Stimulated activated CD4-positive, alpha-beta T cell treated with anti-CD3 and anti-CD28 coated beads, TNF-alpha, amount 100 ng/mL, for 4 hours (primary cell): ENCODE measurements at places on chromosomes 5 and 9.

DNA sequence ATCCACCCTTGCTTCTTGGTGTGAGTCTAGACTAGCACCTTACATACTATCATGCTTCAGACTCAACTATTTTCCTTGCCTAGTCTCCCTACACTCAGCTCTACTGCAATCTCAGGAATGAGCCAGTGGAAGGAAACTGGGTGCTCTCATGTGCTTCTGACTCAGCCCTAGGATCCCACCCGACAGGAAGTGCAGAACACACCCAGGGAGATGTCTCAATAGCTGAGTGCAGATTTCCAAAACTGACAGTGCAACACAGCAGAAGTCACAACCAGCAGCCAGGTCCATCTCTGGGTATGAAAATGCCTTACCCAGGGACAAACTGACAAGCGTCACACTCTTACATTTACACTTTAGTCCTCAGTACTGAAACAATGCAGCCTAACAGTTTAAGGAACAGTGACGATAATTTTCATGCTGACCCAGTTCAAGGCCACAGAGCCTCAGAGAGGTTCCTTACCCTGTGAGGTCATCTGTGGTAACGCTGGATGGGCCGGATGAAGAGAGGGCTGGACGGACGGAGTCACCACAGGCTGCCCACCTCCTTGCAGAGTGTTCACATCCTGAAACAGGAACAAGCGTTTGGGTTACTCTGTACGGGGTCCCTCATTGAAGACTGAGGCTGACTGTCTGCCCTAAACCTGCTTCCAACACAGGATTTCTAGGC is 33.0 kb downstream of the FKBP15 start:
- no peak for DNase-seq

GRCh38 chr5:61596265-61596664 is 264.2 kb downstream of the ZSWIM6 start:
- DNase-seq: no peak

GRCh38 chr5:134083517-134083916 is 31.0 kb upstream of the TCF7 start:
- no peak for DNase-seq

- no peak for DNase-seq
Observed at GRCh38 chr5:9265441-9266287, 280.2 kb downstream of the SEMA5A start.

DNA sequence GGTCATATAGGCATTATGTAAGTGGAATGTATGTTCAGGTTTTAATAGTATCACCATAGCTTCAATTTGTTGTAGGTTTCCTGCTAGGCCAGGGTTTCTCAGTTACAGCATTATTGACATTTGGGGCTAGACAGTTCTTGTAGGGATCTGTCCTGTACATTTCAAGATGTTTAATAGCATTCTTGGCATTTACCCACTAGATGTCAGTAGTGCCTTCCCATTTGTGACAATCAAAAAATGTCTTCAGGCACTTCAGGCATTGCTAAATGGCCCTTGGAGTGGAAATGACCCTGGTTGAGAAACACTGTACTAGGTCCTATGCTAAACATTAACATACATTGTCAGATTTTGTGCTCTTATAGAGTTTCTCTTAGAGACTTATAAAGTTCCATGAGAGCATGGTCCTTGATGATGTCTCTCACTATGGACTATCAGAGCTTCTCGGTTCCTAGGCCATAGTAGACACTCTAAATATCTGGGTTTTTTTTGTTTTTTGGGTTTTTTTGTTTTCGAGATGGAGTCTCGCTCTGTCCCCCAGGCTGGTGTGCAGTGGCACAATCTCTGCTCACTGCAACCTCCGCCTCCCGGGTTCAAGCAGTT is 1.4 kb downstream of the KIF20A start:
- DNase-seq: no peak

DNA sequence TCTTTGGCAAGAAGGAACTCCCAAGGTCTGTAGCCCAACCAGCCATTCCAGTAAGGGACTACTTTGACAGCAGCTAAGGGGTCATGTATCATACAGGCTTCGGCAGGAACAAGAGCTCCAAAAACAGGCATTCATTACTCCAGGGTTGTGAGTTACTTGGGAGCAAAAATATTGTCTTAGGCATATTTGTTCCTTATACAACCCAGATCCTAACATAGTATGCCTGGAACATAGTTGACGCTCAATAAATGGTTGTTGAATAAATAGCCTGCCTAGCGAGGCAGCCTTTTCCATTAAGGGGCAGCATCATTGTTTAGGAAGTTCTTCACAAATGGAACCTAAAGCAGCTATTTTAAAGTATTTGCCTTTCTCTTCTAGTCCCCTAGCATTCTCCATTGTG is 35.8 kb upstream of the FER start:
- DNase-seq: no peak

- no peak for DNase-seq
Observed at GRCh38 chr5:93598091-93599000, 15.3 kb downstream of the NR2F1 start.

- no peak for DNase-seq
Observed at GRCh38 chr5:102596113-102596512, 97.3 kb upstream of the SLCO6A1 start.

DNA sequence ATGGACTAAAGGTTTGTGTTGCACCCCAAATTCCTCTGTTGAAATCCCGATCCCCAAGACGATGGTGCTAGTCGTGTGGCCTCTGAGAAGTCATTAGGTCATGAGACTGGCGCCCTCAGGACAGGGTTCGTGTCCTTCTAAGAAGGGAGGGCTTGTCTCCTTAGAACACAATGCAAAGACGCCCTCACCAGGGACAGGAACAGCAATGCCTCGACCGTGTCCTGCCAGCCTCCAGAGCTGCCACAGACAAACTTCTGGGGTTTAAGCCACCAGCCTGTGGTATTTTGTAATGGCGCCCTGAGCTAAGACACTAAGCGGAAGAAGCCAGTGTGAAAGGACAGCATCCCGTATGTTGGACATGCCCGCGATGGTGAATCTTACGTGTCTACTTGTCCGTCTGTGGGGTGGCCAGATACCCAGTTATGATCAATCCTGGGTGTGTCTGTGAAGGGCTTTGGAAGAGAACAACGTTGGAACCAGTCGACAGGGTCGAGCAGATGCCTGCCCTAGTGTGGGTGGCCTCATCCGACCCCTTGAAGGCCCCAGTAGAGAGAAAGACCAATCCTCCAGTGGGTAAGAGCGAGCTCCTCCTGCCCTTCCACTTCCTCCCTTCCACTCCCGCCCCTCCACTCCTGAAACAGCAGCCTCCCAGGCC is 279.2 kb upstream of the IRX2 start:
- DNase-seq: no peak

GRCh38 chr9:122978601-122979000 is 37.8 kb downstream of the RABGAP1 start:
- no peak for DNase-seq

- DNase-seq: no peak
Observed at GRCh38 chr9:111955048-111955447, 58.4 kb downstream of the UGCG start.

GRCh38 chr9:89854715-89855475 is 250.1 kb downstream of the GADD45G start:
- DNase-seq: no peak

DNA sequence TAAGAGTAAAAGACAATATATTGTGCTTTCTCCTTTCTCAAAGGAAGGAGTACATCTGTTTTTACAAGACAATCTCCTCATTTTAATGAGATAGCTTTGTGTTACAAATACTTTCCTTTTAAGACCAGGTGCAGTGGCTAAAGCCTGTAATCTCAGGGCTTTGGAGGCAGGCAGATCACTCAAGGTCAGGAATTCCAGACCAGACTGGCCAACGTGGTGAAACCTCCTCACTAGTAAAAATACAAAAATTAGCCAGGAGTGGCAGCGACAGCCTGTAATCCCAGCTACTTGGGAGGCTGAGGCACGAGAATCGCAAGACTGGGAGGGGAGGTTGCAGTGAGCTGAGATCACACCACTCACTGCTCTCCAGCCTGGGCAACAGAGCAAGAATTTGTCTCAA is 11.8 kb downstream of the TMEM161B start:
- no peak for DNase-seq

- no peak for DNase-seq
Observed at GRCh38 chr9:87844506-87844905, 38.2 kb upstream of the SPATA31E1 start.

- DNase-seq: no peak
Observed at GRCh38 chr9:73037613-73038012, 84.8 kb upstream of the ALDH1A1 start.

DNA sequence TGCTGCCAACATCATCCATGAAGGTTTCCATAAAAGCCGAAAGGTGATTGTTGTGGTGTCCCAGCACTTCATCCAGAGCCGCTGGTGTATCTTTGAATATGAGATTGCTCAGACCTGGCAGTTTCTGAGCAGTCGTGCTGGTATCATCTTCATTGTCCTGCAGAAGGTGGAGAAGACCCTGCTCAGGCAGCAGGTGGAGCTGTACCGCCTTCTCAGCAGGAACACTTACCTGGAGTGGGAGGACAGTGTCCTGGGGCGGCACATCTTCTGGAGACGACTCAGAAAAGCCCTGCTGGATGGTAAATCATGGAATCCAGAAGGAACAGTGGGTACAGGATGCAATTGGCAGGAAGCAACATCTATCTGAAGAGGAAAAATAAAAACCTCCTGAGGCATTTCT is 10.1 kb downstream of the TLR4 start:
- DNase-seq: no peak

GRCh38 chr9:93261735-93262523 is 78.0 kb downstream of the WNK2 start:
- no peak for DNase-seq

DNA sequence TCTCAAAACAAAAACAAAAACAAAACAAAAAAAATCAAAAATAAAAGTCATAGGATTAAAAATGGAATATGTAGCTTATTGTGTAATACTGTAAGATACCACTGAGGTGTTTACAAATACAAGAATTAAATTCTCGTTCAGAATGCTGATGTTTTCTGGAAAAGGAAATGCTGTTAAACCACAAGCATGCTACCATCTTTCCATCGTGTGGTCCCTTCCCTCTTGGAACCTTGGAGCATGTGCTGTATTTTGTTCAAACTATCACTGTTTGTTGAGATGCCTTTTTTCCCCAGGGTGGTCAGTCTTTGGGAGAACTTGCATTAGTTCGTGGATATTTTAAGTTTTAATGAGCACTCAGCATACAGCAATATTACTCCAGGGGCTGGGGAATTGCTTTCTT is 39.7 kb downstream of the SUB1 start:
- DNase-seq: no peak

DNA sequence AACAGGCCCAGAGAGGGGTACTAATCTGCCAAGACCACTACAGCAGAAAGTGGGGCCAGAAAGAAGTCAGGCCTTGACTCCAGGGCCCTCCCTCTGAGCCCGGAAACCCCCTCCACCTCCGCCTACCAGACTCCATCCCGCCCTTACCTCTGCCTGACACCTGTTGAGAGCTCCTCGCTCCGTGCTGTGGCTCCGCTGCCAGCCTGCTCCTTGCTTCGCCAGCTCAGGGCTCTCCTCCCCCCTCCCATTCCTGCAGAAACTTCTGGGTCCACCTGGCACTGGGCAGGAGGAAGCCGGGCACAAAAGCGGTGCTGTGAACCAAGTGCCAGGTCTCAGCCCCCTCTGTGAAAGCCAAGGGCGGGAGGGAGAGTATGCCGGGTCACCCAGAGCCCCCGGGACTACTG is 6.4 kb upstream of the ST6GALNAC6 start:
- no peak for DNase-seq

DNA sequence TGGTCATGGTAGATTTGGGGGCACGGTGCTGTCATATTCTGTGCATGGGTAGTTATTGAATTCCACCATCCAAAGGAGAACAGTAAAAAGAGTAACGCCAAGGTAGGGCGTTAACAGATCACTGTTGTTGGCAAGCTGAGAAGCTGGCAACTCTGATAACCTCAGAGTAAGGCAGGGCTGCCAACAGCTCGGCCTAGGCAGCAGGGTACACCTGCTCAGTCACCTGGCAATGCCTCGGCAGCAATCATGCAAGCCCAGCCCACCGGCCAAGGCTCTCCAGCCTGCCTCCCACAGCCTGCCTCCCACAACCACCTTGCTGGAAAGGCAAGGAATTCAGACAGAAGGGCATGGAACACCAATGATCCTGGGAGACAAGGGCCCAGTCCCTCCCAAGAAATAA is 63.9 kb downstream of the KLHL3 start:
- no peak for DNase-seq

DNA sequence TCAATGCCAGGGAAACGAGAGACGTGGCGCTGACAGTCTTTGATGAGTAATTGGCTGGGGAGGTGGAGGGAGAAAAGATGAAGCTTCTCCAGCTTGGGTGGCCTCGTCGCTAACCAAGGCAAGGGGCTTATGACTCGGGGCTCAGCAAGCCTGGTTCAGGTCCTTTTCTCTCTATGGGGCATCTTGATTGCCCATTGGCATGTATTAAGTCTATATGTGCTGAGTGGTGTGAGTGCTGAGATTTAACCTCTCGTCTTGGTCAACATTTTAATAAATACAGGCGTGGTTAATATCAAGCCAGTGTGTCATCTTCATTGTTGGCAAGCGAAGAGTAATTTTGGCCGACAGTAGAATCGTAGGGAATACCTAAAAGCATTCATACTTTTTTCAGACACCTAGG is 85.9 kb downstream of the RAI14 start:
- DNase-seq: no peak

DNA sequence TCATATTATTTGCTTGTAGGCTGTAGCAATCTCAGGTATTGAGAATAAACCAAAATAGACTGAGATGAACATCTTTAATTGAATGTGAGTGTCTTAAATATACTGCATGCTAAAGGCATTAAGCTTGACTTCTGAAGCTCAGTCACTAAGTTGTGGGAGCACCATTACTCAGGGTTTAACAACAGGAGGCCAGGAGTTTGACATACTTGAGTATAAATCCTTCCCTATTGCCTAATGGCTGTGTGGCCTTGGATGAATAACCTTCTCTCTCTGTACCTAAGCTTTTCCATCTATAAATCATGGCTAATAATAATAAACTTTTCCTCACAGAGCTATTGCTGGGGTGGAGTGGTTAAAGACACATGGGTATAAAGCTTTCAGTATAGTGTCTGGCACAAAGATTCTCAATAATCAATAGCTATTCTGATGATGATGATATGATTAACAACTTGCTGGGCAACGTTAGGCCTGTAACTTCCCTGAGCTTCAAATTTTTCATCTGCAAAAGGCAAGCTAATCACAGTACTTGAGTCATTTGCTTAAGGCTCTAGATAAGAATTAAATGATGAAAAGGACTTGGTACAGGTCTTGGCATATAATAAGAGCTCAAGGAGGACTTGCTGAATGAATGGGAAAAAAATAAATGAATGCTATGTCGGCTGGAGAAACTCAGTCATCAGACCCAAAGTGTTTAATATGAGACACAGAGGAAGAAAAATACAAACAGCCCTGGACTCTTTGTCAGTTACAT is 174.0 kb upstream of the IL12B start:
- DNase-seq: no peak

GRCh38 chr5:78533356-78533755 is 115.2 kb downstream of the LHFPL2 start:
- no peak for DNase-seq

GRCh38 chr5:156149213-156149612 is 177.8 kb upstream of the SGCD start:
- DNase-seq: no peak

GRCh38 chr5:68682400-68683160 is 411.2 kb upstream of the SLC30A5 start:
- no peak for DNase-seq

GRCh38 chr5:14078716-14079115 is 64.4 kb upstream of the TRIO start:
- no peak for DNase-seq

- DNase-seq: no peak
Observed at GRCh38 chr9:95508242-95508967, 8.4 kb downstream of the PTCH1 start.

GRCh38 chr5:73902327-73903051 is 276.5 kb downstream of the ARHGEF28 start:
- no peak for DNase-seq

- no peak for DNase-seq
Observed at GRCh38 chr9:81649475-81650240, 39.7 kb downstream of the TLE1 start.
